ENCODE measurements at places on chromosomes 12 and 14.

DNA sequence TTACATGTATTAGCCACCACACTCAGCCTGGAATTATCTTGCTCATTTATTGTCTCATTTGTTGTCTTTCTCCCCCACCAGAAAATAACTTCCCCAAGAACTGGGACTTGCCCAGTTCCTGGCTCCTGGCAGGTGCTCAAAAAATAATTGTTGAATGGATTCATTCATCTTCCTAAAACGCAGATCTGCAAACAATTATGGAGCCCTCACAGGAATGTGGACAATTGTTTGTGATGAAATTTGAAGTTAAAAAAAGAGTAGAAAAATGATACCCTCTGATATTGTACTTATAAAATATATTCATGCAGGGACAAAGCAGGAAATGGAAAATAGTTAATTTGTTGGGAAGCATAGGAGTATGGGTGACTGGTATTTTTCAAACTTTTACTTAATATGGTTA is 60.7 kb upstream of the MAP1LC3B2 start:
- no peak for DNase-seq

GRCh38 chr14:80956922-80957321 is 1.5 kb downstream of the TSHR start:
- DNase-seq, result no peak

- no peak for DNase-seq
These were observed 20.2 kb downstream of the DCAF4 start for GRCh38 chr14:72946491-72946890.

- no peak for DNase-seq
These were observed 6.6 kb upstream of the WNT5B start for GRCh38 chr12:1622406-1622805.

DNA sequence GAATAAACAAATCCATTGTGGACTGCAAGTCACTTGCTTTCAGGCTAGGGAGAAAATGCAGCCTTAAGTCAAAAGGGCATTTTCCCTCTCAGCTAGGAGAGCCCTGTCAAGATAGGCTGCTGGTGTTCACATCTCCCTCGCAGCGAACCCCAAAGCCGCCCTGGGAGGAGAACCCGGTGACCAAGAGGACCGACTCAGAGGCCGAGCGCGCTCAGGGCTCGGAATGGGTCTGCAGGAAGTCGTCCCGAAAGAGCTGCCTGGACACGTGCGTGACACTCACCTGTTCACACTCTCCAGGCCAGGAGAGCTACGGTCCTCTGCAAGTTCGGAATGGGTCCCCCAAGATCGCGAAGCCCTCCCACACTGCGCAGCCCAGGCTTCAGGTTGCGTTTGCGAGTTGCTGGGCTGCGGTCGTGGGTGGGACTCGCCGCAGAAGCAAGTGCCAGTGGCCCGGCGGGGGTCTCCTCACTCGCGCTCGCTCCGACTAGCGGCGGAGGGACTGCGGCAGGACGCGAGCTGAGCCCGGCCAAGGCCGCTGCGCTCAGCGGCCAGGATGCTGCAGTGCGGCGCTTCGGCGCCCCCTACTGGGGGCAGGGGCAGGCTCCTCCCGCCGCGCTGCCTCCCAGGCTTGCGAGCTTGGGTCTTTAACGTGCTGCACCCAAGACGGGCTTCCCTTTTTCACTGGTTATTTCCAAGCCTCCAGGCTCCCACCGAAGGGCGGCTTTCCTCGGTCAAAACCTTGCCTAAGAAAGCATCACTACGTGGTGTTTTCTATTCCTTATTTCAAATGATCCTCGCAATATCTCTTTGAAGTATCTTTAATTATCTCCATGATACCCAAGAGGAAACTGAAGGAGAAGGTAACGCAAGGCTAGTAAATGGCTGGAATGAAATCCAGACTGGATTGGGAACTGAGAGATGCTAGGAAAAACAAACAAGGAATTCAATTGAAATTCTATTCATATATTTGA is at the start of gene RERG:
Gene RERG, minus strand, starts transcription at position 503 of the 971 bp plus-strand sequence. CDS start 3,928 bp downstream, outside the sequence.
- DNase-seq, result peak; percentile 59

DNA sequence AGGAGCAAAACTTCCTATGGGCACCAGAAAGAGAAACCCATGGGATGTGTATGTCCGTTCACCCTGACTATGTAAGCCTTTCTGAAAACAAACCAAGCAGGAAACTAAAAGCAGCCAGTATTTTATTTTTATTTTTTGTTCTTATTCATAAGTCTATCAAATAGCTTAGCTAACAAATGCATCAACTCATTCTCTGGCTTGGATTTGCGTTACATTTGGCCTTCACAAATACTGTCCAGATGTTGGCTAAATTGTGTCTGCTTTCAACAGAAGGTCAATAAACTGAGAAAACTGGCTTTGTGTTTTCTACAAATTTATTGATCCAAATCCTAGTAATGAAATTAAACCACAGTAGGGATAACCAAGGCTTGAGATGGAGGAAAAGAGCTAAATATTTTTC is 379.0 kb downstream of the NOVA1 start:
- no peak for DNase-seq

DNA sequence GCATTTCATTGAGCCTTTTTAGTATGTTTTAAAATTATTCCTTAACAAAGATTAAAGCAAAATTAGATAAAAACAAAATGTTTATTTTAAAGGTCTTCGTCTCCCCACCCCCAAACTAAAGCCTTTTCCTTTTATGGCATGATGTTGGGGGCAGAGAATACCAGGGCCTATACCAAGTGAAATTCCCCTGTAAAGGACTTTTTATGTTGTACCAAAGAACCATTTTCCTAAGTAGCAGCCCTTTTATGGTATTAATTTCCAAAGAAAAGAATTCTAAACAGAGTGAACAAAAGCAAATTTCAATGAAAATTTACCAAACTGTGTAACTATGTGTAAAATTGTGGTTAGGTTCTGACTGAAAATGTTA is 71.9 kb upstream of the GNPNAT1 start:
- no peak for DNase-seq

DNA sequence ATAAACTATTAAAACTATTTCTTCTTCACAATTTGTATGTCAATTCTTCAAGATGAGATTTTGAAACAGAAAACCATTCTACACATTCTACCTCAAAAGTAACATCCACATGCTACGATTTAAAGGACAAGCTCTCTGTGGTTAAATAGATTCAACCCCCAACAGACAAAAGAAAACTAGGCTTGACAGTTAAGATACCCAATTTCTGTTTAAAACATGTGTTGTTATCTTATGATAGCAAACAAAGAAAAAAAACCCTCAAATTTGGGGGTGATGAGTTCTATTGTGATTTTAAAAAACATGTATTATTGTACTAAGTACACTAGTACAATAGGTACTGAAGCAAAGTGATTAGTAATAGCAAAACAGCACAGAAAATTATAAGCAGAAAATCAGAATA is 33.8 kb downstream of the ATF7 start:
- no peak for DNase-seq

GRCh38 chr12:84131076-84131475 is 781.5 kb downstream of the SLC6A15 start:
- no peak for DNase-seq

- no peak for DNase-seq
These were observed 47.1 kb downstream of the CCDC60 start for GRCh38 chr12:119381471-119382235.

GRCh38 chr14:92785667-92786426 is 8.3 kb upstream of the GOLGA5 start:
- DNase-seq, result no peak

All from activated CD8-positive, alpha-beta memory T cell treated with anti-CD3 and anti-CD28 coated beads for 1 hour (primary cell).